ENCODE measurements at places on chromosomes 7 and 10. TPM values are rescaled to one million over a fixed set of nuclear protein-coding genes. Genes with fewer than 3 reads are reported as not detected.

DNA sequence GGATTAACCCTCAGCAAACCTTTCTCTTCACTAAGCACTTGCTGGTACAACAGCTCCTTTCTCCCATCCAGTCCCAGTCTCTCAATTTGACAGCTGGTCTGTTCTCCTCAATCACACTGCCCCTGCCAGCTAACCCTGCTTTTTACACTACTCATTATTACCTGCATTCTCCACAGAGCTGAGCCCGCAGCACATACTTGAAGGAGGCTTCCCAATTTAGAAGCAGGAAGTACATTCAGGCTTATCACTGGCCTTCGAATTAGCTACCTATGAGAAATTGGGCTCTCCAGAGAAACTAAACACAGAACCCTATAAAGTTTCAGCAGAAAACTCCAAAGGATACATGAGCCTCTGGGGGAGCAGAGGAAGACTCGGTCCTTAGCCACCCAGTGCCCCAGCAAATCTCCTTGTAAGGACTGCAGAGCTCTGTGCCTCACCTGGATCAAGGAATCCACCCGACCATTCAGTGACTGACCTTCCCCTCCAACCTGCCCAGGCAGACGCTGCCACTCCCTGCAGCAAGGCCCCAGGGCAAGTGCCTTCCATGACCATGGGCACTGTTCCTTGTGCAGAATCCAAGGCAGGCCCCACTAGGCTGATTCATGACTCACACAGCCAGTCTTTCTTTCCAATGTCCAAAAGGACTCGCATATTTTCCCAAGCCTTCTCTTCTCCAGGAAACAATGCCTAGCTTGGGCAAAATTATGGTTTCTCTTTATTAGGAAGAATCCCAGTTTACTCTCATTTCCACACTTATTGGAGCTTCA lies 68.0 kb downstream of the VOPP1 start:
- H3K27ac ChIP-seq = no peak overlapping the region
- H3K4me1 ChIP-seq = peaks cover 2% of the 10 kb centered on the region
- no peaks in the 10 kb centered on the region for H3K27me3 ChIP-seq
- no peak overlapping the region for H3K4me3 ChIP-seq
- H3K36me3 ChIP-seq = peaks cover 8% of the 10 kb centered on the region

- no peaks in the 10 kb centered on the region for H3K36me3 ChIP-seq
- H3K4me1 ChIP-seq = no peaks in the 10 kb centered on the region
- DNase-seq = no peak
- H3K27ac ChIP-seq = no peak overlapping the region
- H3K4me3 ChIP-seq = no peak overlapping the region
- H3K27me3 ChIP-seq = no peaks in the 10 kb centered on the region
These were observed 20.3 kb downstream of the PARD3 start for GRCh38 chr10:34794835-34795234.

Gene LIPJ
- total RNA-seq = not detected

Gene PAPOLB
- total RNA-seq = 0.36 TPM

Gene ANKRD30A
- not detected for total RNA-seq

Gene ZP3
- 1.9 TPM for total RNA-seq
